Activated CD4-positive, alpha-beta memory T cell treated with anti-CD3 and anti-CD28 coated beads, Interleukin-2, amount 10 ng/mL, durations not matched to agents 7 days and 5 days (primary cell): ENCODE measurements at places on chromosomes 7 and 10. TPM values are rescaled to one million over a fixed set of nuclear protein-coding genes. Genes with fewer than 3 reads are reported as not detected.

DNA sequence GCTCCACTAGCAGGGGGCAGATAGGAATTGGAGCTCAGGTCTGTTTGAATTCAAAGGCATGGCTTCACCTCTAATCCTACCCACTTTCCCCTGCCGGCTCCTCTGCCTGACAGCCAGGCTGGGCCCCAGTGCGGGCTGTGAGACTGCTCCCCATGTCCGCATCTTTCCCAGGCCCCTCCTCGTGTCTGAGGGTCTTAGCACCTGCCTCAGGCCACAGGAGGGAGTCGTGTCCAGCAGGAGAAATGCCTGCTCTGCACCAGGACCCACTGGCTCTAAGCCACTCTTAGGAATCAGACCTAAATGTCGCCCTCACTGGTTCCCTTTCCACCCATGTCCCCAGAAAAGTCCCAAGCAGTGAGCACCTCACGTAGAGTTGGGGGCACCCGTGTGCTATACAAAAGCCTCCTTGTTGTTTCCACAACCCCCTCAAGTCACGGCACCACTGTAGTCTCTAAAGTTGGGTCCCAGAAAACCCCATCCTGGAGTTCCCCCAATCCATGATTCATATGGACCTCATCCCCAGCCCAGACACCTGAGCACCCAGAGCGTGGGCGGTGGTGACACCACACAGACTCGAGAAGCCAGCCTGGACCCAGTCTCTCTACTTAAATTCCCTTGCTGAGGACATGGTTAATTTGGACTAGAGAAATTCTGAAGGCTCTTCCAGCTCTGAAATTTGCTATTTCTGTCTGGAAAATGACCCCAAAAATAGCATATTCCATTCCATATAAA, 466.4 kb upstream of the ZMIZ1 start:
- DNase-seq: no peak
- peaks cover 3% of the 10 kb centered on the region for H3K27me3 ChIP-seq
- H3K36me3 ChIP-seq: no peaks in the 10 kb centered on the region

DNA sequence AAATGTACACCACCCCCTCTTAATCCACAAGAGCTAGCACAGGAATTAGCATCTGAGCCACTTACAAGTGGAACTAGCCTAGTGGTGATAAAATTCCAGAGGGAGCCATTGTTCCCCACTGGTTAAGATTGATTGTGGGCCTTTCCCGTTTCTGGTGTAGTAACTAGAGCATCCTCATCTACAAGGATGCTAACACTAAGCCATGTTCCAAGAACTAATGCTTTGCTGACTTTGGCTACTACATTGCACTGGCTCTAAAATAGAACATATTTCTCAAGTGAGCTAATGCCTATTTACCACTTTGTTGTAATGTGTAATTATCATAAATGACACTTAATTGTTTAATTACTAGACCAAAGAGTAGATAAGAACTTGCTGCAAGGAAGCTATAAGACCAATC, 143.7 kb downstream of the FZD1 start:
- DNase-seq: no peak
- H3K27ac ChIP-seq: no peak overlapping the region
- H3K4me3 ChIP-seq: no peak overlapping the region
- H3K27me3 ChIP-seq: no peaks in the 10 kb centered on the region
- no peaks in the 10 kb centered on the region for H3K4me1 ChIP-seq
- no peaks in the 10 kb centered on the region for H3K36me3 ChIP-seq

GRCh38 chr7:100866729-100867039, 503 bp upstream of the TRIP6 start:
- peaks cover 23% of the 10 kb centered on the region for H3K4me1 ChIP-seq
- peak overlapping the region; percentile 90 for H3K27ac ChIP-seq
- peaks cover 34% of the 10 kb centered on the region for H3K36me3 ChIP-seq
- H3K27me3 ChIP-seq: no peaks in the 10 kb centered on the region
- no peak for DNase-seq
- H3K4me3 ChIP-seq: peak overlapping the region; percentile 89

ABI1 gene
- 78.4 TPM for total RNA-seq

NPSR1 gene
- not detected for total RNA-seq

PTN gene
- total RNA-seq: not detected
